ENCODE measurements at places on chromosomes 3 and 15.

DNA sequence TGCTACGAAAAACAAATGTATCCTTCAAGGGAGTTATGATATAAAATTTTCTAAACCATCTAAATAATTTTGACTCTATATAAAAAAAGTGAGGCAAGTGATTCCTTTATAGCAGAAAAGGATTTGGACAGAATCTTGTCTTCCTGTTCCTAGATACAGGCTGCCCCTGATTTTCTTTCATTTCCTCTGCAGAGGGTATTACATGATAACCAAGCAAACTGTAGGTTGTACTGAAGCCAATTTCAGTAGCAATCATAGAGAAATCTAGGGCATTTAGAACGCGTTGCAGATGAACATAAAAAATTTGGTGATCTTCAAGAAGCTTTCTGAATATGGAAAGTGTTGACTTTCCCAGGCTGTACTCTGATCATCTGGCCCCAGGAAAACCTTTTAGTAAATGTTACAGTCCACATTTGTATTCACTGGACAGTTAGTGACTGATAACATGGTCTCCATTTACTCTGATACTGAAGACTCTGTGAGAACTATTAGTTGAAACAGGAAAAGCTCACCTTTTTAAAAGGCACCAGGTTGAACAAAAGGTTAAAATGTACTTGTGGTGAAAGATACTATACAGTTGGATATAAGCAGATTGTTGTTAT lies 9.1 kb upstream of the UTS2B start:
- no peak for DNase-seq

GRCh38 chr3:188747489-188747888 lies 424.3 kb upstream of the TPRG1 start:
- no peak for DNase-seq

- DNase-seq, result no peak
These were observed 341.2 kb upstream of the C2CD4B start for GRCh38 chr15:62506217-62506805.

DNA sequence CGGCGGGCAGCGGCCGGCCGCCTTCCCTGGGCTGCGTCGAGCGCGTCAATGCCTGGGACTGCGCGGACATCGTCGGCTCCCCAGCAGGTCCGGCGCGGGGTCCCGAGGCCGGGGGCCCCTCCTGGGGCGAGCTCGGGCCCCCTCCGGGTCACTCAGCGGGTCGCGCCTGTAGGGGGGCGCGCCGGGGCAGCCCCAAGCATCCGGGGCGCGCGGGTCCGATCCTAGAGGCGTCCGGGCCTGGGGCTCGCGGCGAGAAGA lies 725 bp downstream of the TLE3 start:
- DNase-seq, result no peak
